ENCODE measurements at places on chromosomes 3 and 15.

DNA sequence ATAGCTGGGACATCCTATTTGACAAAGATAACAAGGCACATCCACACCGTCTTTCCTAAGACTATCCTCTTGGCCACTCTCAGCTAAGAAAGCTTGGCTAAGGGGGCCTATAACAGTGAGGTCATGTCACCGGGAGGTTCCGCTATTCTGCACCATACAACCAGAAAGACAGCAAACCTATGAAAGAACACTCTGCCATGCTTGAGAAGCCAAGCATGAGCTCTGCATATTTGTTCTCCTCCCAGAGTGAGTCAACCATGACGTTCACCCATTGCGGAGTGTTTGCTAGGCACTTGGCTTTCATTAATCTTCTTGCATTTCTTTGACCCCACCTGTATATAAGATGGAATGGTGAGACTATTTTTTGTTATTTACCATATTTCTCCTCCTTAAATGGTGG is 141.2 kb downstream of the GMNC start:
- DNase-seq: peak; percentile 65

DNA sequence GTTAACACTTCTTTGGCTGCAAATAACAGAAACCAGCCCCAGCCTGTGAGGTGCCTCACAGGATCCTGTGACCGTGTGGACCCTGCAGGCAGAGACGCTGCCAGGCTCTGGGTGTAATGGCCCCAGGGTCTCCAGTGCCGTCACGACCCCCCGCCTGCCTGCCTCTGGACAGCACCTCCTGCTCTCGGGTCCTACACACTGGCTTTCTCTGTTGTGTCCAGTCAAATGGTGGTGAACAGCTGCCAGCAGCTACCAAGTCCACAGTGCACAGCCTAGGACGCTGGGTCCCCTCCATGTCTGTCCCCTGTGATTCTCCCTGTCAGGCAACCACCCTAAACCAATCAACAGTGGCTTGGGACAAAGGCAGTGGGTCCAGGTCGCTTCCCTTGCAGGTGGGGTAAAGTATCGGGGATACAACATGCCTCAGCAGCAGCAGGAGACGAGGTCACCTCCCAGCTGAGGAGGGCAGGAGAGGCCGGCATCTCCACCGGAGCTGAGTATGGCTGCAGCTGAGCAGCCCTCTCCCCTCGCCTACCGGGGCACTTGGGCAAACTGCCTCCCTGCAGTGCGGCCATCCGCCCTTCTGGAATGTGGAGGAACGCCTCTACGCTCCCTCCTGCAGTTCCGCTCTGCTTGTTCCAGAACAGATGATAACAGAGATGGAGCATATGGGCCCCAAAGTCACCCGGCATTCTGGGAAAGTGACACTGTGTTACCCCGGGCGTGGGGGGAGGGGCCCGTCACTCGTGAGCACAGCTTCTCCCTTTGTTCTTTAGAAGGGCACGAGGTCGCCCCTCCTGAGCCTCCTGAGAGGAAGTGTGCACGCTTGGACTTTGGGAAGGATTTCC is 21.1 kb upstream of the SKOR1 start:
- DNase-seq: no peak

DNA sequence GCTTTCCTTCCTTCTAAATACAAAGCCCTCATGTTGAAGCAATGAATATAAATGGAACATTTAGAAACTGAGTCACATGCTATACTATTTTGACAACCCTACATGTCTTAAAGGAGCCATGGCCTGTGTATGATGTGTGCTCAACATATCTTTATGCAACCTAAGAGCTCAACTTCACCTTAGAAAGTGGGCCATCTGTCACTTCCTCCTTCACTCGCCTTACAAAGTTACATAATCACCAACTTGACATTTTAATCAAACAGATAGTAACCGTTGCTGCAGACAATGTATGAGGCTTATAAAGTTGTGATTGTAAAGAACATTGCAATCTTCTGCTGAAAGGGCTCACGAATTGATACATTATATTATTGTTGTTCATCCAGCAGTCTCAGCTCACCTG is 163.6 kb downstream of the SERPINI1 start:
- DNase-seq: no peak

DNA sequence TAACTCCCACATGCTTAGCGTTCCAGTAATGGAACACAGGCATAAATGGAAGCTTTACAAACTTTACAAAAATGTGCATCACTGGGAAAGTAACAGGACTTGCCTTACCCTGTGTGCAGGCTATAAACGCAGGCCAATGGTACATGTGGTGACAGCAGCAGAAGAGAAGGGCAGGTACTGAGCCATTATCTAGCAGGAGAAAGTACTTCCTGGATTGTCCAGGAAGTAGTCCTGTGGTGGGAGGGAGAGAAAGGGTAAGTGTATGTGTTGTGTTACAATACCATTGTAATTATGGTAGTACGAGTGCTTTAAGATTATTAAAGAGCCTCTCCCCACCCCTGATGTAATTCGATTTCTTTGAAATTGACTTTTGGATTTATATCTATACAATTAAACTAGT is 5.3 kb downstream of the ATP1B3 start:
- DNase-seq: no peak

DNA sequence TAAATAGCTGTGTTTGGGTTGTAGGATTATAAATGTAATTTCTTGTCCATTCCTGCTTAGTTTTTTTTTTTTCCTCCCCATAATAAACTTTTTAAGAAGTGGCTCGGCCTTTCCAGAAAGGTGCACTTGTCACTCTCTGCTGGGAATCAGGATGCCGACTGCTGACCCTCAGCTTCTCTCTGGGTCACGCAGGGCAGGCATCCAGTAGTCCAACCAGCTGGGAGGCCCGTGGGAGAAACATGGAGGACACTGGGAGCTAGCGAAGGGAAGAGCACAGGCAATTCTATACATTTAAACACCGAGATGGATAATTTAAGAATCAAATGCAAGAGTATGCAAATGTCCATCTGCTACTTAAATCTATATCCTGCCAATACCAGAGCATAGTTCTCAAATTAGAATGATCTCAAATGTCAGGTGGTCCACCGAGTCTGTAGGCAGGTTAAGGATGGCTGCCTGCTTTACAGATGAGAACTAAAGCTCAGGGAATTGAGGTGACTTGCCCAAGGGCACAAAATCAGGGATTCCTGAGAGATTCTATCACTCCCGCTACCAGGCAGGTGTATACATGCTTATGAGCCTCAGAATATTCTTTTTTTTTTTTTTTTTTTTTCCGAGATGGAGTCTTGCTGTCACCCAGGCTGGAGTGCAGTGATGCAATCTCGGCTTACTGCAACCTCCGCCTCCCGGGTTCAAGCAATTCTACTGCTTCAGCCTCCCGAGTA is 64.5 kb downstream of the DAPK2 start:
- no peak for DNase-seq

DNA sequence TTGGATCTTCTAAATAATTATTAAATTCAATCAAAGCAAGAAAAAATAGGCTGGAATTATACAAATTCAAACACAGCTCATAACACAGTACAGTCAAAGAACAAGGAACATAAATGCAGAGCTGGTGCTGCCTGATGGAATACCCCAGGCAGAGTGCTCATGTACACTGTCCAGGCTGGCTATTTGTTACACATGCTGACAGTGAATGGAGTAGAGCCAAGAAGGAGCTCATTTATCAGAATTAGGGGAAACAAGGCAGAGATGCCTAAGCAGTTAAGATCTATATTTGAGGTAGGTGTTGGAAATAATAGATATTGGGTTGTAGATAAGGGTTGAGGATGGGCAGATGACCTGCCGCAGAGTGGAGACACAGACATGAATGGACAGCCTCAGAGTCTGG is 788.2 kb upstream of the ARPP21 start:
- no peak for DNase-seq

GRCh38 chr15:46618984-46619383 is 984.2 kb downstream of the SQOR start:
- DNase-seq: peak; percentile 46

DNA sequence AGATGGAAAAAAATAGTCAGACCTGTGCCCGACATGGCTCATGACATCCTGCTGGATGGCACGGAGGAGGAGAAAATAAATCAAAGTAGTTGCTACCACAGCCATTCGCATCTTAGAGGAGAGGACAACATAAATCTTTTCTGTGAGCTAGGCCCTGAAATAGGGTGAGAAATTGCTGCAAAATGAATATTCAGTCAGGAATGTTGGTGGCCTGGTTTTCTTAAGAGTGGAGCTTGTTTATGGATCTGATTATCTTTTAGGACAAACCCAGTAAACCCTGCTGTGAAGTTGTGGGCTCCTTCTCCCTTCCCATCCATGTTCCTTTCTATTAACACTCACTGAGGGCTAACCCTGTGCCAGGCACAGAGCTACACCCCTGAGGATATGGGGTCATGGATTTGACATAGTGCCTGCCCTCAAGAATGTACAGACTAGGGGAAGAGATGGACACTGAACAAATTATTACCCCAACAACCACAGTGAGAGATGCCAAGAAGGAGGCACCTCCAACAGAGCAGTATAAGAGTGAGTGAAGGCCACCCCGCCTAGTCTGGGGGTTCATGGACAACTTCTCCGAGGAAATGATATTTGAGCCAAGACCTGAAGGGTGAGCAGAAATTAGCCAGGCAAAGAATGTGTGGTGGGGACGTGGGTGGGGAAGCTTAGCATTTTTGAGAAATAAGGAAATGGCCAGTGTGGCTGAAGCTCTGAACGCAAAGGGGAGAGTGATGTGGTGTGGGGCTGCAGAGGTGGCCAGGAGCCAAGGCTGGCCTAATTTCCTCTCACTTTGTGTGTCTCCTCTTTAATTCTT is 68.9 kb upstream of the ARL8B start:
- no peak for DNase-seq

- no peak for DNase-seq
Observed at GRCh38 chr3:115628075-115628412, 4.7 kb downstream of the GAP43 start.

DNA sequence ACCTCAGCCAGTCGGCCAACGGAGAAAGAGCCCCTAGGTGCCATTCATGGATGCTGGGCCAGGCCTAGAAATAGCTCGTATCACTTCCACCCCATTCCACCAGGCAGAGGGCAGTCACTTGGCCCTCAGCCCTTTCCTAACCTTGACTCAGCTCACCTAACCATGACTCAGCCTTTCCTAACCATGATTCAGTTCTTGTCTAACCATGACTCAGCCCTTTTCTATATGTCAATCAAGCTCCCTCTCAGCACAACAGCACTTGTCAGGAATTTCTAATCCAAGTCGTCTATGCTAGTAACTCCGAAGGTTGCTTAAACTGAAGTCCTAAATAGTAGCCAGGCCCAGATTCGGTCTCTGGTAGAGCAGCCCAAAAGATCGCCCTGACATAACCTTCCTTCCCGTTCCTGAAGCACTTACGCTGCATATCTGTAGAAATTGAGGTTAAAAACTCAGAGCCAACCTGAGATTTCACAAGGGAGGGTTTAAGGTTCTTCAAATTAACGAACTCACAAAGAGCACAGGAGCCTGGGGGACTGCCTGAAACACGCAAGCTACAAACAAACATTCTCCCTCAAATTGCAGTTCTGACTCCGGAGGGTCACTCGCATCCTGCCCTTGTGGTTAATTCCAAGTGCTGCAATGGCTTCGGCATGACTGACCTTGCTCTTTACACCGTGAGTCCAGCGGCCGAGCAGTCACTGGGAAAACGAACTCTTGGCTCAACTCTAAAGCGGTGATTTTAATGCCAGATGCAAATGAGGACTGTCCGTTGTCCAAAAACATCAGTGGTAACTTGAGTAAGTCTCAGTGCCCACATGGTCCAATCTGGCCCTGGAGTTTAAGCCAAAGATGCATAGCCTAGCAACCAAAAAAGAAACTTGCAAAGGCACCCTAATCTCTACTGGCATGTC is 99.9 kb downstream of the ADAMTS17 start:
- no peak for DNase-seq

GRCh38 chr3:72591522-72592421 is 256.5 kb downstream of the SHQ1 start:
- no peak for DNase-seq

DNA sequence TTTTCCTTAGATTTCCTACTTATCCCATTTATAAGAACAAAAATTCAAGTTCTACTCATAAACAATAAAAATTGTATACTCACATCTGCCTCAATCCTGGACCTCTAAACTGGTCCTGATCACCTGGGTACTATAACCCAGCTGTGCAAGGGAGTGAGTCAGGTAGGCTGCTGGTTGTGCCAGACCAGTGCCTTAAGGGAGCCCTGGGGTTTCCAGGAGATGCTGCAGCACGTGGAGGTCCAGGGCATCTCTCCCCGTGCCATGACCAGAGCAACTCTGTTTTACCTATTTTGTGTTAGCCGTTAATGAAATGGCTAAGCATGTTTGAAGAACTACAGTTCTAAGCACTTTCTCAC is 140.2 kb upstream of the TRIM42 start:
- no peak for DNase-seq

GRCh38 chr3:142459096-142459495 is 11.3 kb upstream of the XRN1 start:
- DNase-seq: no peak

DNA sequence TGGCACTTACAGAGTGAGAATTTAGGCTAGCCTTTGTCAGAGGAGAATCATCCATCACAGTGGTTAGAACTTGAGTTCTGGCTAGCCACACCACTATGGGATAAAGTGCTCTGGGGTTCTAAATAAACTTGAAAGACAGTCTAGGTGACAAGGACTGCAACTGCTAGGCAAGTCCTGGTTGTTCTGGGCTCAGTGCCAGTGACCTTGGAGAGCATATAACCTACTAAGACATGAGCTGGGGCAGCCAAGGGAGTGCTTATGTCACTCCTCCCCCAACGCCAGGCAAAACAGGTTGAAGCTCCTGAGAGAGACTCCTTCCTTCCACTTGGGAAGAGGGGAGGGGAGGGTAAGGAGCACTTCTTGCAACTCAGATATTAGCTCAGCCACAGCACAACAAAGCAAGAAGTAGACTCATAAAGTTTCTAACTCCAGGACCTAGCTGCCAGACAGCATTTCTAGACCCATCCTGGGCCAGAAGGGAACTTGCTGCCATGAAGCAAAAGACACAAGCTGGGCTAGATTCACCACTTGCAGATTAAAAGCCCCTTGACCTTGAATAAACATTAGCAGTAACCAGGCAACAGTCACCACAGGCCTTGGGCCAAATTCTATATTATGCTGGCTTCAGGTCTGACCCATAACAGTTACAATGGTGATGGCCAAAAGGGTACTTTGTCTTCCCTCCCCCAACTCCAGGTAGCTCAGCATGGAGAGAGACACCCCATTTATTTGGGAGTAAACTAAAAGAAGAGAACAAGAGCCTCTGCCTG is 963.7 kb downstream of the PLOD2 start:
- DNase-seq: no peak

DNA sequence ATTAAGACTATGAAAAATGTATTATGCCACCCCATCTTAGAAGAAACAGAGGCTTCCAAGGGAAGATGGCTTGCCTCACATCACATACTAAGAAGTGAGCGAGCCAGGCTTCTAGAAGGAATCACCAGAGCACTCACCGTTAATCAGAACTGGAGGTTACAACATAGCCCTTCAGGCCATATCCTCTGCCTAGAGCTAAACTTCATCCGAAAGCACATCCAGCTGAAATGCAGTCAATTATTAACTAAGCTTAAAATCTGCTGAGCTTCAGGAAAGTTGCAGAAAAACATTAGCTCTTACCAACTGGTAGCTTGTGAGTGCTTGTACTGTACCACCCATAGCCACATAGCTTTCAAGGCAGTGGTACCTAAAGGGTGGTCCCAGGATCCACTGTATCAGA is 483.2 kb downstream of the TBL1XR1 start:
- no peak for DNase-seq

GRCh38 chr3:128572644-128573105 is 77.9 kb downstream of the RPN1 start:
- peak; percentile 38 for DNase-seq

- DNase-seq: no peak
Observed at GRCh38 chr3:70728311-70728710, 415.9 kb upstream of the MDFIC2 start.

Data from GM12865 (cell line).